ENCODE measurements at places on chromosomes 12 and 14.

DNA sequence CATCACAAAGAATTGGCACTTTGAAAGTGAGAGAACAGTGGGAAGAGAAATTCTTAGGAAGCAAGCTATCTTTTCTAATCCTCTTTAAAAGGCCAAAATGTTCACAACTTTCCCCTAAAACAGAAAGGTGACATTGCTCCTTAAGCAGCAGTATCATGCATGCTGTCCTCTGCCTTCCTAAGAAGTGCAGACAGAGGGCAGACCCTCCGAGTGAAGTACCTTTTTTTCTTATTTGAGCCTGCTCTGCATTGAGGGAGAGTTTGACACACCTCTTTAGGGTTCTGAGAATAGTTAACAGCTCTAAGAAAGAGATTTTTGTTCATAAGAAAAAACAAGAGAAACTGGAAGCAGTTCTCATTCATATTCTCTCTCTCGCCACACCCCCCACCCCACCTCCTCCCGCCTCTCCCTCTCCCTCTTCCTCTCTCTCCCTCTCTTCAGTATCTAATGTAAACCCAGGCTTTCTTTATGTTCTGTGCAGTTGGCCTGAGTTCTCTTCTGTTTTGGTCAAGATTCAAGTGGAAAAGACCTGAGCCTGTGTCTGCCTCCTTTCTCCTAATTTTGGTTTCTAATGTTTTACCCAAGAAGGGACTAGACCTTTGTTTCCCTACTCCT lies 709.1 kb downstream of the DIO2 start:
- DNase-seq = no peak

DNA sequence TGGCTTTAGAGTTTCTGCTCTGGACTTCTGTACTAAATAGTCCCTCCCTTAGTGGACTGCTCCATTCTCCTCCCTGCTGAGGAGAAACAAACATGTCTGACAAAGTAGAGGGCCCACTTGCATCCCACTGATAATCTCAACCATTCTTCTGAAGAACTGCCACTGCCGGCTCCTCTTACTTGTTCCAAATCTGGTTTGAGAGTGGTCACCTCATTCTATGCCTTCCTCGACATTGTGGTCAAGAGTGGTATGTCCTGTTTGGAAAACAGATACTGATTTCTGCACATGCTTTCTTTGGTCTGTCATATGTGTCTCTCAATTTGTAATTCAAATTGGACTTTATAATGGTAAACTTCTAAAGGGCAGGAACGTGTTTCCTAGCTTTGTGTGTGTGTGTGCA lies 36.3 kb upstream of the PLEKHA5 start:
- DNase-seq = no peak

DNA sequence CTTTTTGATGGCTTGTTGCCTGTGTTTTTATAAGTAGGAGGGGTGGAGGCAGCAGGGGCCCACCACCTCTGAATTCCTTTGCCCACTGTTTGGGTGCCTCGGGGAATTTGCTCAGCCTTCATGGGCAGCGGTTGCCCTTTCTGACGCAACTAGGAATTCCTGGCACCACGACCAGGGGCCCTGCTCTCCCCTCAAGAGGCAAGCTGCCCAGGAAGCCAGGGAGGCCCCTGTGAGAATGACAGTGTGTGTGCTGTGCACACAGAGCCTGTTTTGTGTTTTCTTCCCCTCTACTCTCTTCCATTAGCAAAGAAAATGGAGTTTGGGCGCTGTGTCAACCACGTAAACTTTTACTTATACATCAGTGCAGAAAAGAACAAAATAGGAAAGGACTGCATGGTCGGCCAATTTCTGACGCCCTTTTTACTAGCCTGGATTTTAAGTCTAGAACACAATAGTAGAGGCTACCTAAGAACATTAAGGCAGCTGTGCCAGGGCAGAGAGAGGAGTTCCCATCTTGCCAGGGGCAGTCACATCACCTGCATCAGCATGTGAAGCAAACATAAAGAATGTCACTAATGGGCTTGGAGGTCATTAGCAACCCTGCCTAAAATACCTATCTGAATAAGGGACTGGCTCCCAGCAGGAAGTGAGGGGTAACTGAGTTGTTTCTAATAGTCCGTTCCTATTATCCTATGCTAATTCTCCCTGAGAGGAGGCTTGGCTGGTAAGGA lies 17.9 kb upstream of the PTGR2 start:
- DNase-seq = no peak

- no peak for DNase-seq
Measured at GRCh38 chr12:2298556-2299200, 245.9 kb downstream of the CACNA1C start.

- DNase-seq = no peak
Measured at GRCh38 chr12:65532764-65533163, 254.3 kb downstream of the MSRB3 start.

GRCh38 chr14:44791730-44792129 lies 170.0 kb downstream of the KLHL28 start:
- no peak for DNase-seq

DNA sequence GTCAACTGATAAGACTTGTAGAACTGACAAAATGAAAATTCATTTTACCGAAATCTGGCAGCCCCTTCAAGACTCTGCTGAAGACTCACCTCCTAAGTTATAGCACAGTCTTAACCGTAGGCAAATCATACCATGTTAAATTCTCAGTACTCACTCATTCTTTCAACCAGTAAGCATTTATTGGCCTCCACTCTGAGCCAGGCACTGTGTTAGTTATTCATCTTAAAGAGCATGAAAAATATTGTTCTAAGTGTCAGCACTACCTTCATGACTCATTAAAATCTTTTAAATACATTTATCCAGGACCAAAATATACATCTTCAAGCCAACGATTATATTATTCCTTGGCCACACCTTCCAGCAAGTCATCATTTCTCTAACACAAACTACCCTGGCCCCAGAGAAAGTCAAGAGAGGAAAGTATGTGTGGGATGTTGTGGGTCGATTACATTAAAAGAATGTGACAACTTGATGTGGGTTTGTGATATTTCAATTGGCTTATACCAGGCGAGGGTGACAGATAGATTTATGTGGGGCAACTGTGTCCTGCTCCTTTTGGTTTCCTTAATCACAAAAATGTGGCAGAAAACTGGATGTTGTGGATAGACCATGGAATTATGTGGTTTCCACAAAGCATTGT lies 55.0 kb downstream of the TMEM30B start:
- no peak for DNase-seq

DNA sequence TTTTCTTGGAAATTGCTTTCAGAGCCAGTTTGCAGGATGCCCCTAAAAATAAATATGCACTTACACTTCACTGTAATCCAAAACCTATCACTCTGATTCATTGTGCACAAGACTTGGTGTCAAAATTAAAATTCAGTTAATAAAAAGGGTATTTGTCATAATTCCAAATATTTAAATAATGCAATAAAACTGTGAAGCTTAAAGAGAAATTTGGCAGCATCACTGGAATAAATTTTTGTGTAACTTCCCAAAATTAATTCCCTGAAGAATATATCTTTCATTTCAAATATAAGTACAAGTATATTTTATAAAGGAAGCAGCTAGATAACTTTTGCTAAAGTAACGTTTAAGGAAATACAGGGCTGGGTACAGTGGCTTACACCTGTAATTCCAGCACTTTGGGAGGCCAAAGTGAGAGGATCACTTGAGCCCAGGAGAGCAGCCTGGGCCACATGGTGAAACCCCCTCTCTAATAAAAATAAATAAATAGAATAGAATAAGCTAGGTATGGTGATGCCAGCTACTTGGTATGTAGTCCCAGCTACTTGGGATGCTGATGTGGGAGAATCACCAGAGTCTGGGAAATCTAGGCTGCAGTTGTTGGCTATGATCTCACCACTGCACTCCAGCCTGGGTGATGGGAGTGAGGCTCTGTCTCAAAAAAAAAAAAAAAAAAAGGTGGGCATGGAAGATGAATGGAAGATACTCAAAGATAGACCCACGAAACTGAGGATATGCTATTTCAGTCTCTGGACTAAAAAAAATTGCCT lies 233.8 kb downstream of the FBXL14 start:
- DNase-seq = no peak

DNA sequence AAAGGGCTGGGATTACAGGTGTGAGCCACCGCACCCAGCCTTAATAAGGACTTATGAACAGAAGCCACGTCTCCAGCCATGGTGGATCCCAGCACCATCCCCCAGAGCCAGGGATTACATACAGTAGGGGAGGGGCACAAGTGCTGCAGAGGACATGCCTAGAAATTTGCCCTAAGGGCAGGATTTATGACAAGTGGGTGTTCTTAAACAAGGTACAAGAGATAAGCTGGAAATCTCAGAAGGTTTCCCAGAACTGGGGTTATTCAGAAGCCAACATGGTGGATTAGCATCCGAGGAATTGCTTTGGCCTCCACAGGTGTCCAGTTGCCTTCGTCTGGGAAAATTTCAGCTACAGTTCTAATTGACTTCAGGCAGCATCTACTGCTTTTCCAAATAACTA lies 114.4 kb upstream of the EGLN3 start:
- no peak for DNase-seq

GRCh38 chr14:21038441-21039422 lies 3.4 kb upstream of the RNASE7 start:
- no peak for DNase-seq

GRCh38 chr12:74152370-74152769 lies 385.3 kb upstream of the ATXN7L3B start:
- no peak for DNase-seq

DNA sequence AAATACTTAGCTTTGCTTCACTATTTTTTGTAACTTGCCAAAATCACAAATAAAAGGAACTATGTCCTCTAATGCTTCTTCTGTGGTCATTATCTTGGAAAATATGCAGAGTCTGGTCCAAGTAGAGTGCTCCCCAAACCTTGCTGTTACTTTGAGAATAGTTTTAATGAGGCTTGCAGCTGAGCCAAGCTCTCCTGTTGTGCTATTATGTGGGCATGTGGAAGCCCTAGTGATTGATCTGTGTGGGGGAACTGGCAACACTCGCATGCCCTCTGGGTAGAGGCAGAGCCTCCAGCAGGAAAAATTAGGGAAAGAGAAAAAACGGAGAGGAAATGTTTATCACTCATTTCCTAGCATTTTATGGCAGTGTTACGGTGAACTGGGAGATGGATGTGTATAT lies 473.1 kb downstream of the EGLN3 start:
- DNase-seq = no peak

- no peak for DNase-seq
Measured at GRCh38 chr12:111673503-111673902, 12.3 kb downstream of the BRAP start.

GRCh38 chr12:39586816-39587215 lies 32.8 kb downstream of the ABCD2 start:
- no peak for DNase-seq

GRCh38 chr14:51643140-51643539 lies 8.6 kb upstream of the FRMD6 start:
- no peak for DNase-seq

DNA sequence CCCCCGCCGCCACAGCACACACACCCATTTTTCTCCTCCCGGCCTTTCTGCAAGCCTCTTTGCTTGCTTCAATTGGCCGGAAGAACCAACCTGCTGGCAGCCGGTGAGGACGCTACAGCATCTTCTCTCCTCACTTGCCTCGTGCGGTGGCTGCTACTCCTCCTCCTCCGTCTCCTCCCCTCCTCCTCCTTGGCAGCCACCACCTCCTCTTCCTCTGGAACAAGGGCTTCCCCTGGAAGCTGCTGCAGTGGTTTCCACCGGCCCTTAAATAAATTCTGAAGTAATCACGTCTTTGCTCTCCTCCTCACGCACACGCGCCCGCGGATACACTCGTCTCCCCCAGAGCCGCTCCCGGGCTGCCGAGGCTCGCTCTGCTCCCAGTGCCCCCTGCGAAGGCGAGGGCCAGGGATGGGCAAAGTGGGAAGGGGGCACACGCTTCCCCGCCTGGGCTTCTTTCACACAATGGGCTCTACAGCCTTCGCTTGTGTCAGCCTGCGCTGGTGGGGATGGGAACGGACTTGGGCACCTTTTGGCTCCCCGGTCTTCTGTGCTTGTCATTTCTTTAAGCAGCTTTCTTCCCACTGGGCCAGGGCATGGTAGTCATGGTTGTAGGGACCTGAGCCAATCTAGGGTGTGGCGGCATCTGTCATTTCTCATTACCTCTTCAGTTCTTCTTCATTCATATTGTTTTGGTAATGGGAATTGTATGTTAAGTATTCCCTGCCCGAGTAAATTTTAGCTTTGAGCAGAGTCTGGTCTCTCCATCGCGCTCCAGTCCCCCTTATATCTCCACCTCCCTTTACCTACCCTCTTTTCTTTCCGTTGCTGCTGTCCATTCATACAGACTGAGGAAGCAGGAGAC lies at the start of gene PPFIA2:
PPFIA2 (minus strand) TSS at position 161 of the 862 bp plus-strand sequence.
- DNase-seq = peak; percentile 24

DNA sequence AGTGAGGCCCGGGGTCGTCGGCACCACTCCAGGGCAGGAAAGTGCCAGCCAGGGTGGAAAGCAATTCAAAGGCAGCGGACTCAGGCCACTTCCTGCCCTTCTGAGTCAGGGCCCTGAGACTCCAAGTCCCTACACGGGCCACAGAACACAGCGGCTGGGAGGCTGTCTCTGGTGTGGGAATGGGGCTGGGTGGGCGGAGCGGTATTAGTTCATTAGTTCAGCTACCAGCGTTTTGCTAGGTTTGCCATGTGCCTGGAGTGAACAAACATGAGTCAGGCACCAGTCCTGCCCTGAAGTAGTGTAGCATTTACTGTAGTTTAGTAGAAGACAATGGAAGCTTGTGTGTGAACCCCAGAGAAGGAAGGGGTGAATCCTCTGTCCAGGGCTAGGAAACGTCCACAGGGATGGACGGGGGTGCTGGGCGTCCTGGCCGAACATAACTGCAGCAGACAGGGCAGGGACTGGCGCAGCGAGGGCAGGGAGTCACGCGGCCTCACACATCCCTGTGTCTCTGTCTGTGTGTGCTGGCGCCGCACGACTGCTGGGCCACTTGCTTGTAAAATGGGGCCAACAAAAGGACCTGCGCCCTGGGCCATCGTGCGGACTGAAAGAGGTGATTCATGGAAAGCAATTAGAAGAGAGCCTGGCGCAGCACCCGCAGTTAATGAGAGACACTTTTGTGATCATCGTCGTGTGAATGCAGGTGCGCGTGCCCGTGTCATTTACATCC lies 186.4 kb upstream of the PRMT8 start:
- no peak for DNase-seq

- no peak for DNase-seq
Measured at GRCh38 chr14:65045006-65045405, 57.3 kb downstream of the MAX start.

DNA sequence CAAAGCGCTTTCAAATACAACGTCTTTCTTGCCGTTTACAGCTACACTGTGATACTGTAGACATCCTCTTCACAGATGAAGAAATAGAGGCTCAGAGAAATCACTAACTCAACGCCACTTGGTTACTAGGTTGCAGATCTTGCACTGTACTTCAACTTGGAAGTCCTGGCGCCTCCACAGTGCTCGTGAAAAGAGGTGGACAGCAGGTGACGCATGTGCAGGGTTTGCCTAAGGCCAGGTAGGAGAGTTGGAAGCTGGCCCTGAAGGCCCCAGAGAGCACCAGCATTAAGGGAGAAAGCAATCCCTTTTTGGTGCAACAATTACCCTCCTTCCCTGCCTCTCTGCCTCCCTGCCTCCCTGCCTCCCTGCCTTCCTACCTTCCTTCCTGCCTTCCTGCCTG lies 22.8 kb upstream of the TSPAN9 start:
- DNase-seq = no peak

DNA sequence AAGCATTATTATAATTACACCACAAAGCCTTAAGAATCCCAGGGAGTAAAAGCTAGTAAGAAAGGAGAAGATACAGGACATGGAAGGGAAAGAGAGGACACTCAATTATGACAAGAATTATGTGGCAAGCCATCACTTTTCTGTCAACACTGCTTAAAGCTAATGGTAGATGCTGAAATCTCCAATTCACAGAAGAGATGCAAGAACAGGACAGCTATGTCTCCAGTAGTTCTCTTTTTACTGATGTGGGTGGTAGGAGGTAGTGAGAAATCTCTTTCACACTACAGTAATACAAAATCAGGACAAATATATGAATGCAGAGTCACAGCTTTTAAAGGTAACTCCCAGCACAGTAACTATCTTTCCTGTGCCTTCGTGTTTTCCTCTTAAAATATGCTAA lies 29.2 kb downstream of the CHD8 start:
- DNase-seq = no peak
